ENCODE measurements at places on chromosomes 6 and 20.

- no peak for DNase-seq
Measured at GRCh38 chr20:42461965-42462593, 727.6 kb downstream of the PTPRT start.

DNA sequence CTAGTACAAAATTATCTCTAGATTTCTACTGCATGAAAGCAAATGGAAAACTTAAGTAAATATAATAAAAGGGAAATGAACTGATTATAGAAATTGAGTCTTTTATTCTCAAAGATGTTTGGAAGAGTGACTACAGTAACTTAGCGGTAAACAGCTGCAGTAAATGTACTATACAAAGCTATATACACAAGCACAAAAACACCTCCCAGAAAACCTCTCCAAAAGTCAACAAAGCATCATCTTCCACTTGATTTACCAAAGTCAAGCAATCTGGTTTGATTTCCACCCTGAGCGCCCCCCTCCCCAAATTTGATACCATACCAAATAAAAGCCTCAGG lies 142.1 kb upstream of the SHLD1 start:
- no peak for DNase-seq

DNA sequence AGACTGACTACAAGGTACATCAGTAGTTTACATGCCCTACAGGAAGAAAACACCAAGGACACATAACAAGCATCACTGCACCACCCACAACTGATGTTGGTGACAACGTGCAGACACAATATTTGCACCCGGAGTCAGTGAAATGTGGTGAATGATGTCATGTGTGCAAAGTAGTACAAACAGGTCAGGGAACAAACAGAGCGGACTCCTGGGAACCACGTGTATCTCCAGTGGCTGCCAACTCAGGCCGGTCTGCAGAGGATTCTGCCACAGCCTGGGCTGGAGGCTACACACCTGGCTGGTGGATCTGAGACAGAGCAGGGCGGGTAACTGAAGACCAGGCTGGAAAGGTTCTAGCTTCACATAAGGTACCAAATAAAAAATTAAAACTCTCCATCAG lies 28.2 kb upstream of the RPS6KA2 start:
- no peak for DNase-seq

DNA sequence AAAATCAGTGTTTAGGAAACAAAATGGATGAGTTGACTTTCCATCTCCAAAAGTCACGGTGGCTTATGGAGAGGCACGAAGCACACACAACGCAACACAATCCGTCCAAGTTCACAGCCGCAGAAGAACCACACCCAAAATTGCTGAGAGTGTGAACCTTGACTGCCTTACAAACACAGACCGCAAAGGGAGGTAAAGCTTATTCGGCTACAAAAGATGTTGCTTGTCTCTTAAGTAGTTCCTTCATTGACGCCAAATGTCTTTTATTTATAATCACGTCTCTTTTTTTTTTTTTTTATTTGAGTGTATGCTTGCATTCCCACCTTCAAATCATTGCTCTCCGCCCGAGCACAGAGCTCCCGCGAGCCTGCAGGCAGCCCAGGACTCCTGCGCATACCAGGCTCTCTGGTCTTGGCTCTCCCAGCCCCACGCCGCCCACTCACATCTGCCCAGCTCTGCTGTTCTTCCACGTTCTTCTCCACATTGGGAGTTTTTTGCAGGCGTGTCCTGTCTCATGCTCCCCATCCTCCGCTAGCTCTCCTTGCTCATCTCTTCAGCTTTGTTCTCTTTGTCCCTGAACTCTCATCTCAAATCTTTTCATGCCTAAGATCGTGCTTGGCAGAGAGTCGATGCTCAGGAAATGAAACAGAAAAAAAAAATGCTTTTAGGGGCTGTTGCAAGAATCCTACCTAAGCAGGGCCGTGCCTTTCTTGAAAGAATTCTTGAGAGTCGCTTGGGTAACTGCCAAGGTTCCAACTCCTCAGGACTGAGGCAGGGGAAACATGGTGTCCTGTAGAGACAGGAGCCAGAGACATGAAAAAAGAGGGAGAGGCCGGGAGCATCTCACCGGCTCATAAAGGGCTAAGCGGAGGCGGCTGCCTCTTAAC lies 25.8 kb downstream of the LY86 start:
- DNase-seq, result no peak

DNA sequence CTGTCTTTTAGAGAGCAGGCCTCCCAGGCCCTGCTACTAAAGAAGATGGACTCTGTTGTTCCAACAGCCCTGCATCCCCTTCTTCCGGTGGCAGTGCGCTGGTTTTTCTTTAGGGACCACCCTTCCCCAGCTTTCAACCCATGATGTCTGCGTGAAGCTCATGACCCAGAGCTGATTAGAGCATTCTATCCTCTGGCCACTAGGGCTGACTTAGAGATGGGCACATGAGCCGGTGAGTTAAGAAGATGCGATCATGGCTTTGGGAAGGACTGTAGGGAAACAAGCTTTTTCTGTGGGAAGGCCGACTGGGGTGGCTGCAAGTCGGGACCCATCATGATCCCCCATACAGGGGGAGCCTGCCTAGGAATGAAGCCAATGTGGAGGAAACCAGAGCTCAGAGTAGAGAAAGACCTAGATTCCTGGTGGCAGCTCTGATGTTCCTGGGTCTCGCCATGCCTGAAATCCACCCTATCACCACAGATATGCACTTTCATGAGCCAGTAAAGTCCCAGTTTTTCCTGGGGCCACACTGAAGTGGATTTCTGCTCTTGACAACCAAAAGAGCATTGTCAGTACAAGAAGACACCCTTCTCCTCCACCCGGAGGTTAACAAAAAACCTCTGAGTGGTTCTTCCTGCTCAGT lies 29.1 kb upstream of the STX16 start:
- no peak for DNase-seq

DNA sequence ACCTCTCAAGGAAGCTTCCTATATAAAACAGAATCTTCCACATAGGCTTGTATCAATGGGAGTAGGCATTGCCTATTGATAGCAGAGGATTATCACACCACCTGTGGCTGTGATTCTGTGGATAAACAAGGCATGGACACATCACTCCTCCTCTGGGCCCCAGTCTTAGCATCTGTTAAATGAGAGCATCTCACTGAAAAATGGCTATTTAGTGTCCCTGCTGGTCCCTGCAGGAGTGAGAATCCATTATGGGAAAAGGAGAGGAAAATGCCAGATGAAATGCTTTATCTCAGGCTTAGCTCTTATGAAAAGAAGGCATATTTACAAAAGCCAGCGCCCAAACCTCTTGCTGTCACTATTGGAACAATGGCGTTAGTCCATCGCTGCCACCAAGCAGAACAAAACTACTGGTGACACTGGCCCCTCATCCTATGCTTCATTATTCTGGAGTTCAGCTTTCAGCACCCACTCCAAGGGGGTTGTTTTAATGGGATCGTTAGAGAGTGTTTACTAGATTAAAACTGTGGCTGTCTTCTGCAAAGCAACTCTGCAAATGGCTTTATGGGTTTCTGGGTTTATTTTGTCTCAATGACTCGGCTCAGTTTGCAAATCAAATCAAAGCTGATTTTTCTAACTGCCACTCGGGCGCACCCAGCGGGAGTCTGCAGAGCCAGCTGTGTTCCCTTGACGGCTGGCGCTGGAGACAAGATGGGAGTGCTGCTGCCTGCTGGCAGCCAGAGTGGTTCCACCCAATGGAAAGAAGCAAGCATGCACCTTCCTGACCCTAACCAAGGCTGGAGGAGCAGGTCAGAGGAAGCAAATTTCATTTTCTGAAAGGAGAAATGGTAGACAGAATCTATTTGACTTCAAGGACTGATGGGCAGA lies 658.8 kb upstream of the CHD6 start:
- no peak for DNase-seq

DNA sequence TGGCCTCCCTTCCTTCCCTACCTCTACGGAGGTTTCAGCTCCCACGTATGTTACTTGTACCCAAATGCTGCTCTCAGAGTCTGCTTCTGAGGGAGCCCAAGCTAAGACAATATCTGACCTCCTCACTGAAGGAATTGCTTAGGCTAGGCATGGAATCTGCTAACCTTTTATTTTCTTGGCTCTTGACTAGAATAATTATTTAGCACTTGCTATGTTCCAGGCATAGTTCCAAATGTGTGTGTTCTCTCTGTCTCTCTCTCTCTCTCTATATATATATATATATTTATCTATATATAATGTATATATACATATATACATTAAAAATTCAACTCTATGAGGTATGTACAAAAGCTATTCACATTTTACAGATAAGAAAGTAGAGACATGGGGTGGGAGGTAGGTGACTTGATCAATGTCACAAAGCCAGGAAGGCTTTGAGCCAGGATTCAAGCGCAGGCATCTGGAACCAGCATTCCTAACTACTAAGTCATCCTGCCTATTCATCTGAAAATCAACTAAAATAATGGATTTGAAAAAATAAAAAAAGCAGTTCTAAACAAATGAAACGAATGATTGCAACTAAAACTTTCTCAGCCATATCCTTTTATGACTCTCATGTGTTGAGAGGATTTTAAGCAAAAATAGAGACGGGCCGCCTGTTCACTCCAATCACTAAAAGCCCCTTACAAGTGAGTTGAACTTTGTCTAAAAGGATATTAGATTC lies 189.7 kb upstream of the JAG1 start:
- DNase-seq, result no peak

- DNase-seq, result no peak
Measured at GRCh38 chr20:19016140-19016497, 196.3 kb upstream of the SLC24A3 start.

DNA sequence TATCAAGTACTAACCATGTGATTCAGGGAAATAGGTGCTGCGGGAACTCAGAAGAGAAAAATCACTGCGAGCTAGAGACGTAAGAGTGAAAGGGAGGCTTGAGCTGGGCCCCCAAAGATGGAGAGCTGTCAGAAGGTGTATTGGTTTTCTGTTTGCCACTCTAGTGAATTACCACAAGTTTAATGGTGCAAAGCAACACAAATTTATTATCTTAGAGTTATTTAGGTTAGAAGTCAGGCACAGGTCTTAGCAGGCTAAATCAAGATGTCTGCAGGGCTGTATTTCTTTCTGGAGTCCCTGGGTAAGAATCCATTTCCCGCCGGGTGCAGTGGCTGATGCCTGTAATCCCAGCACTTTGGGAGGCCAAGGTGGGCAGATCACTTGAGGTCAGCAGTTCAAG lies 2.5 kb downstream of the ZSWIM3 start:
- no peak for DNase-seq

- no peak for DNase-seq
Measured at GRCh38 chr6:10643201-10643651, 51.2 kb downstream of the C6orf52 start.

GRCh38 chr6:64330694-64331307 lies 695.2 kb downstream of the PHF3 start:
- no peak for DNase-seq

GRCh38 chr20:12076200-12076599 lies 158.5 kb downstream of the BTBD3 start:
- no peak for DNase-seq

DNA sequence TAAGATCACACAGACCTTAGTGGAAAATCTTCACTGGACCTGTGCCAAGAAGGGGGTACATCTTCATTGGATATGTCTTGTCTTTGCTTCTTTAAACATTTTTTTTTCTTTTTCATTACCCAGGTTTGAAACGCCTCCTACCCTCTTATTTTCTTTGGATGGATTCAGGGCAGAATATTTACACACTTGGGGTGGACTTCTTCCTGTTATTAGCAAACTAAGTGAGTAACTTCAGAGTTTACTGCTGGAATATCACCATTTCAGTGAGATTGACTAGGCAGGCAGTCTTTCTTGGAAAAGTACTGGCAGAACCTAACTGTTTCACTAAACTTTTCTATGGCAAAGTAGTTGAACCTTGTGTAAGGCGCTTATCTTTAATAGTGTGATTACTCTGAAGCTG lies 47.0 kb downstream of the ENPP1 start:
- no peak for DNase-seq

- DNase-seq, result no peak
Measured at GRCh38 chr6:112626468-112627082, 279.4 kb downstream of the RFPL4B start.

- no peak for DNase-seq
Measured at GRCh38 chr20:13261460-13262301, 40.6 kb downstream of the ISM1 start.

- no peak for DNase-seq
Measured at GRCh38 chr6:83615025-83615999, 93.6 kb downstream of the SNAP91 start.

- no peak for DNase-seq
Measured at GRCh38 chr6:257031-257725, 35.1 kb upstream of the DUSP22 start.

DNA sequence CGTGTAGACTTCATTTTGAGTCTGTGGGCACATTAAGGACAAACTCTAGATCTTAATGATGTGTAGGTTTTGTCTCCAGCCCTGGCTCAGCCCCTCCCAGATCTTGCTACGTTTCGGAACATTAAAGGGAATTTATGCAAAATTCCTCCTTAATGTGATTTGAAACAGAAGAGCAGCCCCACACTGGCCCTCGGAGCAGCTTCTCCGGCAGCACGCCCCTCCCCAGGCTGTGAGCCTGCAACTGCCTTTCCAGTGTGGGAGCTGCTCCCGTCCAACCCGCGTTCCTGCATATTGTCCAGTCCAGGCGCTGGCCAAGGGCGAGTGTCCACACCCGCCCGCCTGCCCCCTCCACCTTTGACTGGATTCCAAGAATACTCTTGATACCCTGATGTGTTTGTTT lies 257.2 kb downstream of the TAF4 start:
- no peak for DNase-seq

DNA sequence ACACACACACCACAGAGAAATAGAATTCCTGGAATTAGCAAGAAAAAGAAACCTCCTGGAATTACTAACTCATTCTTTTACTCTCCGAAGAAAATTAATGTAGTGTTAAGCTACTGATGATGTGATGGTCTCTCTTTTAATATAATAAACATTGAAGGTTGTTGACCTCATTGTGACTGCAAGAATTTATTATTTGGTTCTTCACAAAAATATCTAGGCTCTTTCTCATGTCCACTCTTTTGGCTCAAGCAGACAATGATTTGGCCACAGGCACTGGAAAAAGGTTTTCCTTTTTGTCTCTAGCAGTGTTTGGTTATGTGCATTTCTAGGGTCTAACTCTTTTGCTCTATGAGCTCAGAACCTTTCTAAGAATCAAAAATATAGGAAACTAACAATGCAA lies 811.9 kb downstream of the TENT5A start:
- DNase-seq, result no peak

DNA sequence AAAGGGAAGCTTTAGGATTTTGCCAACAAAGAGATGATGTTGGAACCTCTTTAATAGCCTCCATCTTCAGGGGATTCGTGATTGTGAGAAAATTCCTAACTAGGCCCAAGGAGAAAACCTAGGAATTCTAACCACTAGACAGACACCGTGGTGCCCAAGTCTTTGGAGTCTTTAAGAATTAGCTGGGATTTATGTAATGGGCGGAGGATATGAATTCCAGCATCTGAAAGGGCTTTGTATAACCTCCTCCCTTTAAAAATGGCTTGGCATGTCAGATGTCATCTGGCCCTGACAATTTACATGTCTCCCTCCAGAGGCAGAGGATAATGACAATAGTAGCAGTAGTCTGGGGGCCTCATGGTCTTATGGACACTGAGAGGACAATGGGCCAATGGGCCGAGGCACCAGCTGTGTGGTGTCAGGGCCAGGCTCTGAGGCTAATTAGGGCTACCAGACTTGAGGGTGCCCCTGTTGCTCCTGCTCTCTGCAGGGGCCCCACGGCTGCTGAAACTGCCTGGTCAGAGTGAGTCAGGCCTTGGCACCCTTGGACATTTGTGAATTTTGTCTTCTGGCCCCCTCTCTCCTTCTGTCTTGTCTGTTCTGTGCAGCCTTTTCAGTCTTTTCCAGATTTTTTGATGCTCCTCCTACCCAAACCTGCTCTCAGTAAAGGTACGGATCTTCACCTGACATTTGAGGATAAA lies 113.9 kb downstream of the EDN1 start:
- DNase-seq, result no peak

All from keratinocyte (primary cell).